ENCODE measurements at places on chromosomes 1 and 21.

GRCh38 chr21:24840287-24840686 is 767.0 kb downstream of the MRPL39 start:
- DNase-seq, result no peak

- no peak for DNase-seq
Observed at GRCh38 chr1:20534659-20535417, 17.5 kb upstream of the FAM43B start.

DNA sequence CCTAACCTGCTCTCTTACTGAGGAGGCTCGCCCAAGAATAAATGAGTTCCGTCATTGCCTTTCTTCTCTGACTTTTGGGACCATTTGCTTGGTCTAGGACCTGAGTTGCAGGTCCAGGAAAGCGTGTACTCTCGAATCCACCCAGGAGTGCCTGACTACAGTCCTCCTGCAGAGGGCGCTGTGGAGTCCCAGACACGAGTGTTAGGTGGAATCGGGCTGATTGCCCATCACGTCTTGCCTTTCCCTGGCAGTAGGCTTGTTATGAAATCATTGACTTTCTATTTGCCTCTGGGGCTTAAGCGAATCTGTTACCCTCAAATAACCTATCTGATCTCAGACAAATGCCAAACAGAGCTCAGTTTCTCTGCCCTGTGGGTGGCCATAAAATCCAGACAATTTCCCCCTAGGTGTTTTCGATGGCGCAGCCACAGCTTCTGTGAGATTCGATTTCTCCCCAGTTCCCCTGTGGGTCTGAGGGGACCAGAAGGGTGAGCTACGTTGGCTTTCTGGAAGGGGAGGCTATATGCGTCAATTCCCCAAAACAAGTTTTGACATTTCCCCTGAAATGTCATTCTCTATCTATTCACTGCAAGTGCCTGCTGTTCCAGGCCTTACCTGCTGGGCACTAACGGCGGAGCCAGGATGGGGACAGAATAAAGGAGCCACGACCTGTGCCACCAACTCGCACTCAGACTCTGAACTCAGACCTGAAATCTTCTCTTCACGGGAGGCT is at the start of gene IL20:
Gene IL20, plus strand, starts transcription at position 685 of the 733 bp plus-strand sequence. CDS start 230 bp downstream, outside the sequence.
- DNase-seq, result peak; percentile 73

- DNase-seq, result no peak
Observed at GRCh38 chr1:16080422-16081150, 7.1 kb upstream of the FAM131C start.

DNA sequence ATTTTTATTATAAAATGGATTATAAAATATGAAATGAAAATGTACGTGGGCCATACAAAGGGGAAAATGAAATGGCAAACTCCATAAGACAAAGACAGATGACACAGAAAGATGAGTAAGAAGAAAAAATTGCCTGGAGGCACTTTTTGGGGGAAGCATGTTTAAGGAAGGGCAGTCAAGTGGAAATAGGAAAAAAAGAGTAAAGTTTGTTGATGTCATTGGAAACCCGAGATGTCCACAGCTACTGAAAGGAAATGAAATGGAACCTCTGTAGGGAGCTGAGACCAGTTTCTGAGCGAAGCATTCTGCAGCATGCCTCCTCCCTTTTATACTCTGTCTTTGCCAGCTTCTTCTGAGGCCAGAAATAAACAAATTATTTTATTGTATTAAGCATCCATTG is 203.4 kb upstream of the UBE2U start:
- no peak for DNase-seq
